ENCODE measurements at places on chromosomes 11 and 22.

DNA sequence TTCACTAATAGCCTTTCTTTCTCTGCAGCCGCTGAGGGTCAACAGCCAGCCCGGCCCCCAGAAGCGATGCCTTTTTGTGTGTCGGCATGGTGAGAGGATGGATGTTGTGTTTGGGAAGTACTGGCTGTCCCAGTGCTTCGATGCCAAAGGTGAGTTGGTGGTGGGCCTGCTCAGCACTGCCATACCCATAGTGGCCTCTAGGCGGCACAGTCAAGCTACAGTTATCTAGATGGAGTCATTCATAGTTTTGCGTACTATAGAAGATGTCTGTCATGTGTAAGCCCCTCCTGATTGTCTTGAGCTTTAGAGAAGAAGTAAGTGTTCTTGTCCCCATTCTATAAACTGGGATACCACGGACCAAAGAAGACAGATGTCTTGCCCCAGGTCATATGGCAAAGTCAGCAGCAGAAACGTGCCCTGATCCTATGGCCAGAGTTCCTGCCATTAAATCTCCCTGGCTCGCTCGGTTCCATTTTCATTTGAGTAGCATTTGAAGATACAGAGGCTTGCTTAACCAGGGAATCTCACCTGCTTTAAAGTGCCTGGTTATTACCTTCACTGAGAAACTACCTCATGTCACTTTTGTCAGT is 42.1 kb upstream of the CRTAM start:
- DNase-seq: no peak

GRCh38 chr22:29370537-29370936 is 17.8 kb downstream of the AP1B1 start:
- DNase-seq: no peak

- no peak for DNase-seq
Measured at GRCh38 chr11:59183771-59184170, 11.8 kb downstream of the DTX4 start.

DNA sequence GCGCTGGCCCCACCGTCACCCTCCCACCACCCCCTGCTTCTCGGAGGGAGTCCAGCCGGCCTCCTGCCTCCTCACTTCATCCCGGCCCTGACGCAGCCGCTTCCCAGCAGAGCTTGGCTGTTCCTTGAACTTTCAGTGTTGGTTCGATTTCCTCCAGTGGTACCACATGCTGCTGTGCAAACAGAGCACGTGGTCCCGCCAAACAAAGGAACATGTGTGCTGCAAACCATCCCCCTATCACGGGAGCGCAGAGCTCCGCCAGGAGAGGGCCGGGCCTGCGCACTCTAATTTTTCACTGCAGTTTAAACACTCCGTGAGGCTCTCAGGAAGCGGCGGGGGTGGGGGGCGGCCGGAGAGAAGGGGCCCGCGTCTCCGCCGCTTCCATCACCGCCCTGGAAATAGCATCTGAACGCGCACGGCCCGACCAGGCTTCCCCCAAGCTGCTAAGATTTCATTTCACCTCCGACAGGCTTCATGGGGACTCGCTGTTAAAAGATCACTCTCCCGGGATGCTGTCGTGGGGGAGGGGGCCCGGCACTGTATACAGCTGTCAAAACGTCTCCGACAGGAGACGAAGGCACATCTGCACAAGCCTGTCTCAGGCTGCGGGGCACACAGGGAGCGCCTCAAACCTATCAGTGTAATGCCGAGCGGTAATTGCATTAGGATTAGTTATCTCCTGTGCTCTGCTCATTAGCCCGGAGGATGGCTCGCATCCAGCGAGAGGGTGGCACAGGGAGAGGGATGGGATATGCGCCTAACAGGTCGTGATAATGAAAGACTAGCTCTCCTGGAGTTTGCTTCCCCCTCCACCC is 269.9 kb upstream of the SORL1-AS1 start:
- peak; percentile 79 for DNase-seq

DNA sequence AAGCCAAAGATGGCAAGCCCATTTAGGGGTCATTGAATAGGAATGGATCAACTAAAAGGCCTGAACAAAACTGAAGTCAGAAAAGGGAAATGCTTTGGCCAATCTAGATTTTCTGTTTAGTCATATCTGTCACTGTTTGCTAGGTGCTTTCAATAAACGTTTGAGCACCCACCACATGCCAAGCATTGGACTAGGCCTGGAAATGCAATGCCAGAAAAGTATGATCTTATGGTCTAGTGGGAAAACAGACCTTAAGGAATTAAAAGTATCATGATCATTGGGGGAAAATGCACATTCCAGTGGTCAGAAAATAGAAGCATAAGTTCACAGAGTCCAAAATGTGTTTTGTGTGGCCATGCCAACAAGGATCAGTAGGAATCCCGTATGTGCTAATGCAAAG is 76.8 kb upstream of the BIRC3 start:
- no peak for DNase-seq

- DNase-seq: no peak
Measured at GRCh38 chr11:78291503-78292108, 102.9 kb downstream of the USP35 start.

DNA sequence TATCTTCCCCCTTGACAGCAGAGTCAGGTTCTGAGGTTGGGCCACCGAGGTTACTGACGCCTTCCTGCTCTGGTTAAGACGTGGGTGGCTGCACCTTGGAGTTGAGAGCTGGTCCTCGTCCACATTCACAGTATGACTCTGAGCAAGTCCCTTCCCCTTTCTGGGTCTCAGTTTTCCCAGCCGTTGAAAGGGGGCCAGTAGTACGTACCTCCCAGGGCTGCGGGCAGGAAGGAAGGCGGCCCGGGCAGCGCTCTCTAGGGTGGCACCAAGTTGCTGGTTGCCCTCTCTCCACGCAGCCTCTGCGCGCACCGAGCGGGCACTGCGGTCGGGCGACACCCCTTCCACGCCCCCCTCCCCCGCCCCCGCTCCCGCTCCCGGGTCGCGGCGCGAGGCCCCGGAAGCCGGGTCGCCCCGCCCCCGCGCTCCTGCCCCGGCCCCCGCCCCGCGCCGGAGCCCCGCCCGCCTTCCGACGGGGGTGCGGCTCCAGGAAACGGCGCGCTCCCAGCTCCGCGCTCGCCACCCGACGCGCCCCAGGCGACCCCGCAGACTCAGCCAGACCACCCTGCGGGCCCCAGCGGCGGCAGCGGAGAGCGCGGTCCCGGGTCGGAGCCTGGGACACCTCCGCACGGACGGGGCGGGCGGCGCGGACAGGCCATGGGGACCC is at the start of gene EHBP1L1:
EHBP1L1 (plus strand) TSS at position 486 of the 664 bp plus-strand sequence. CDS start 250 bp downstream, outside the sequence.
- DNase-seq: no peak

DNA sequence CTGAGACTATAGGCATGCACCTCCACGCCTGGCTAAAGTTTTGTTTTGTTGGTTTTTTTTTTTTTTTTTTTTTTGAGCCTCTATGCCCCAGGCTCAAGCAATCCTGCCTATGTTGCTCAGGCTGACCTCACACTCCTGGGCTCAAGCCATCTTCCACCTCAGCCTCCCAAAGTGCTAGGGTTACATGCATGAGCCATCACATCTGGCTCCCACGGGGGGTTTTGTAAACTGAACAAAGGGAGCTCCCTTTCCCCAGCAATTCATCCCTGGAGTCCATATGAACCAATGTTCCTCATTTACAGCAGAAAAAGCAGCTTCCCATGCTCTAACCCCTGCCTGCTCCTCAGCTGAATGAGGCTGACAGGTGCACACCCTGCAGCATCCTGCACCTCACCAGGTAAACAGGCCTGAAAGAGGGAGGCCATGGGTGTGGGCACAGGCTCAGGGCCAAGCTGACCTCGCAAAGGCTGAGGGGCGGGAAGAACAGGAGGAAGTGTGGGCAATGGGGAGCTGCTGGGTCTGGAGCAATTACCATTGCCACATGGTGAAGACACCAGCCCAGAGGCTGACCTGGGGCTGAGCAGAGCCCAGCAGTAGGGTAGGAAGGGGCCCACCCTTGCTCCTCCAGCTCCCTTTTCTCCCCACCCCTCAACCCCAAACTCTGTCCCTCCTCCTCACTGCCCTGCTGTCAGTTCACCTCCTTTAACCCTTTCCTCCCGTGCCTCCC is 58.2 kb downstream of the RBX1 start:
- DNase-seq: peak; percentile 70

GRCh38 chr22:29353286-29353685 is 35.1 kb downstream of the AP1B1 start:
- DNase-seq: no peak

DNA sequence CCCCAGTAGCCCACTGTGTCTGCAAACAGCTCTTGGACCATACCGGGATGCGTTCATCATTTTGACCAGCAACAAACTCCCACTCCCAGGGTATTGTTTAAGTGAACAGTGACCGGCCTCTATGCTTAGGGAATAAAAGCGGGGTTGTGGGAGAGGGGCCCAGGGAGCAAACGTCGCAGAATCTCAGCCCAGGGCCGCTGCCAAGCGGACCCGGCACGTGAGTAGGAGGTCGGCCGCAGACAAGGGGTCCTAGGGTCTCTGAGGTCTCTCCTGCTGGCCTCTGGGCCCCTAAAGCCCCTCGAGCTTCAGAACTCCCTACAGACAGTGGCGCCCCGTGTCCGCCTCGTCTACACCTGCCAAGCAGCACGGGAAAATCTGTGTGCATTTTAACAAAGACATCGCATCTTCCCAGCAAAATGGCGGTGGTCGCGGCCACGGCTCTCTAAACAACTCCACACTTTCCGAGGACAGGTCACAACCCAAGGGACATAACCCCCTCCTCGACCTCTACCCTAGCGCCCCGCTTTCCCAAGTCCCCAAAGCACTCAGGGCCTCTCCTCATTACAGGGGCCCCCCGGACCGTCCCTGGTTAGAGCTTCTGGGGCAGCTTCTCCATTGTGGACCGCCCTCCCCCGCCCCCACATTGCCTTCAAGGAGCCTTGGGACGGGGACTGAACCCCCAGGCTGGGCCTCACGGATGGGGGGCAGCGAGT is 3.9 kb upstream of the GCAT start:
- no peak for DNase-seq

GRCh38 chr11:45890886-45891550 is 5.6 kb downstream of the MAPK8IP1 start:
- no peak for DNase-seq

- DNase-seq: no peak
Measured at GRCh38 chr11:65459552-65459951, 37.0 kb downstream of the NEAT1 start.

- no peak for DNase-seq
Measured at GRCh38 chr22:22802339-22802970, 85.2 kb upstream of the IGLL5 start.

GRCh38 chr22:49948958-49949913 is 11.3 kb upstream of the PIM3 start:
- DNase-seq: no peak

DNA sequence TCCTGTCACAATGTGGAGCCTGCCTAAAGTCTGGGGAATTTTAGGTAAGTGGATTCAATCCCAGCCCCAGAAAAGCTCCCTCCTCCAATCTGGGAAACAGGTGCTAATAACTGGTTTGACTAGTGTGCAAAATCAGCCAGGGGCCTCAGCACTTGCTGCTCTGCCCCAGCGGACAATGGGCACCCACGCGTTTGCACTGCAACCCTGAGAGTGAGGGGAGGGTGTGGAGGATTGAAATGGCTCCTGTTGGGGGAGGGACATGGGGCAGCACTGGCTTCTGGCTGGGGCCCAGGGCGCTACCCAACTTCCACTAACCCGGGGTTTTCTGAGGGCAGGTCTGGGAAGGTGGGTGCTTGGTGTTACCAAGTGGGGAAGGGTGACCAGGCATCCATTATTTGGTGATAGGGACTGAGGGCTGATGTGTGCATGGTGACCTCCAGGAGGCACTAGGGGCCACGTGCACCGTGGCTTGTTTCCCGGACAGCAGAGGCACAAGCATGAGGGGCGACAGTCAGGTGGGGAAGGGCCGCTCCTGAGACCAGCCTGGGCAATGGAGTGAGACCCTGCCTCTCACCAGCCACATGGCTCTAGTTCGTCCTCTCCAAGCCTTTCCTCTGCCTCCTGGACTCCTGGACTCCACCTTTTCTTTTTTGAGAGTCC is 4.3 kb upstream of the PNPLA5 start:
- no peak for DNase-seq

DNA sequence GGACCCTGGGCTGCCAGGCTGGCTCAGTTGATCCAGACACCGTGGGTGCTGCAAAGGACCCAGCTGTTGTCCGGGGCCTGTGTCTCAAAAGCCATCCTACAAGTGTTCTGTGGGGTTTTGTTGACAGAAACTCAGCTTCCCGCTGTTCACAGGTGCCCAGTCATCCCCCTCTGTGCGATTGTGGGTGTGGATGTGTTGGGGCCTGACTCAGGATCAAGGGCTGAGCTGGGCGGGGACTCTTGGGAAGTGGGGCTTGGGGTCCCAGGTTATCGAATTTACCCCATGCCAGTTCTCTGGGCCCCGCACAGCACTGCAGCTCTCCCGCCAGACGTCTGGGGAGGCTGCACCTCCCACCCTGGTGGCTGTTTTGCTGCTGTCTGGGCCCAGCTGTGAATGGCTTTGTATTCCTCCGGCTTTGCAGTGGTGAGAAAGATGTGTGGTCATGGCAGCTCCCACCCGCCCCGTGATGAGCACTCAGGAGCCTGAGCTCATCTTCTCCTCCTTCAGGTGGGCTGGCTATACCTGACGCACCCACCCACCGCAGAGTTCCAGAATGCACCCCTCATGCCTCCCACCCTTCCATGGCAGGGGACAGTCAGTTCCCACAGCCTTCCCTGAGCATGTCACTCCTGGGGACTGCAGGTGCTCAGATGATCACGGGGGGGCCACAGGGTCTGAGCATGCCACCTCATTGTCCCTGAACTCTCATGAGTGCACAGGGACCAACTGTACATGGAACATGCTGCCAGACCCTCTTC is 3.6 kb upstream of the AP2A2 start:
- no peak for DNase-seq

DNA sequence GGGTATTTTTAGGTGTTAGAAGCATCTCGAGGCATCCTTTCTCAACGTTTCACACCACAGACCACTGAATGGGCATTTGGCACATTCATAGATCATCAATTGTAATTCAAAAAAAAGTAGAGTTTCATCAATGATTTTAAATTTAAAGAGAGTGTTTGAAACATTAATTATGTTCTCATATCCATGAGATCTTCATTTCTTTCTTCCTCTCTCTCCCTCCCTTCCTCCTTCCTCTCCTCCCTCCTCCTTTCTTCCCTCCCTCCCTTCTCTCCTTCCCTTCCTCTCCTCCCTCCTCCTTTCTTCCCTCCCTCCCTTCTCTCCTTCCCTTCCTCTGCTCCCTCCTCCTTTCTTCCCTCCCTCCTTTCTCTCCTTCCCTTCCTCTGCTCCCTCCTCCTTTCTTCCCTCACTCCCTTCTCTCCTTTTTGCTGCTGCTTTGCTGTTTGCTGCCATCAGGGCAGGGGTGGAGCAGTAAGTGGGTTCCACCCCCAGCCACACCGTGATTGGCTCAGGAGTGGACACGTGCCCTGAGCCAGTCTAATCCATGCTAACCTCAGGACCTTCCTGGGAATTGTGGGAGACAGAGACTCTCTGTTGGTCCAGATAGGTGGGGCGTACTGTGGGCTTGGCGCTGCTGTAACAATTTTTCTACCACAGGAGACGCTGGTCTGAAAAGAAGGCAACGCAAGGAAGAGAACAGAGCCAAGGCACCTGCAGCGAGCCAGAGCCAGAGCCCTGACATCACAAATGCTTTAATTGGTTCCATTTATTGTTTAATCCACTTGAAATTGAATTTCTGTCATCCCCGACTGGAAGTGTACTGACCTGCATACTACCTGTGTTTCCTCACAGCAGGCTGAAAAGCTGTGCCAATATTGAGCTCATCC is 33.7 kb upstream of the APOBEC3A start:
- DNase-seq: peak; percentile 78

GRCh38 chr11:36000616-36001190 is 56.8 kb downstream of the LDLRAD3 start:
- DNase-seq: no peak

- DNase-seq: no peak
Measured at GRCh38 chr11:120832481-120833238, 191.2 kb upstream of the TBCEL start.
